ENCODE measurements at places on chromosomes 16 and 17.

- no peak for DNase-seq
Measured at GRCh38 chr16:69840975-69841374, 78.8 kb downstream of the WWP2 start.

GRCh38 chr17:81232616-81233241 lies 6.1 kb downstream of the TEPSIN start:
- DNase-seq = no peak

GRCh38 chr17:52395308-52395707 lies 236.8 kb upstream of the CA10 start:
- DNase-seq = no peak

DNA sequence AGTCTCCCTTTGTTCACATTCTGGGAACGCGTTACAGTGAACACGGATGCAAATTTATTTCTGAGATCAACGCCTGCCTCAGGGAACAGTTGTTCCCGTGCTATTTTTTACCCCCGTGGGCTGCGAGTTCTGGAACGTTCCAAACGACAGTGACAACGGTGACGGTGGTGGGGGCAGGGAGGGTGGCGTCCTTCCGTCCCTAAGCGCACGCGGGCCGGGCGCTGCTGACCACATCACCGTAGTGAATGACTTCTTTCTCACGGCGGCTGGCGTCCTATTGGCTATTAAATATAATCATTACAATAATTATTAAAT lies 45.1 kb upstream of the SSTR5 start:
- no peak for DNase-seq

GRCh38 chr17:79970576-79971068 lies 65.0 kb downstream of the TBC1D16 start:
- DNase-seq = peak; percentile 25

- no peak for DNase-seq
Measured at GRCh38 chr17:73657473-73658116, 13.3 kb upstream of the SDK2 start.

- DNase-seq = no peak
Measured at GRCh38 chr16:19574615-19575014, 19.1 kb downstream of the VPS35L start.

- DNase-seq = no peak
Measured at GRCh38 chr17:57832314-57833178, 17.3 kb downstream of the MRPS23 start.

Measured in adipocyte (in vitro differentiated cells).